Esophagus squamous epithelium (tissue), 5 donors: ENCODE measurements at places on chromosomes 3 and 15.

- no peak for DNase-seq
These were observed 9.2 kb downstream of the LAMP3 start for GRCh38 chr3:183153210-183153950.

DNA sequence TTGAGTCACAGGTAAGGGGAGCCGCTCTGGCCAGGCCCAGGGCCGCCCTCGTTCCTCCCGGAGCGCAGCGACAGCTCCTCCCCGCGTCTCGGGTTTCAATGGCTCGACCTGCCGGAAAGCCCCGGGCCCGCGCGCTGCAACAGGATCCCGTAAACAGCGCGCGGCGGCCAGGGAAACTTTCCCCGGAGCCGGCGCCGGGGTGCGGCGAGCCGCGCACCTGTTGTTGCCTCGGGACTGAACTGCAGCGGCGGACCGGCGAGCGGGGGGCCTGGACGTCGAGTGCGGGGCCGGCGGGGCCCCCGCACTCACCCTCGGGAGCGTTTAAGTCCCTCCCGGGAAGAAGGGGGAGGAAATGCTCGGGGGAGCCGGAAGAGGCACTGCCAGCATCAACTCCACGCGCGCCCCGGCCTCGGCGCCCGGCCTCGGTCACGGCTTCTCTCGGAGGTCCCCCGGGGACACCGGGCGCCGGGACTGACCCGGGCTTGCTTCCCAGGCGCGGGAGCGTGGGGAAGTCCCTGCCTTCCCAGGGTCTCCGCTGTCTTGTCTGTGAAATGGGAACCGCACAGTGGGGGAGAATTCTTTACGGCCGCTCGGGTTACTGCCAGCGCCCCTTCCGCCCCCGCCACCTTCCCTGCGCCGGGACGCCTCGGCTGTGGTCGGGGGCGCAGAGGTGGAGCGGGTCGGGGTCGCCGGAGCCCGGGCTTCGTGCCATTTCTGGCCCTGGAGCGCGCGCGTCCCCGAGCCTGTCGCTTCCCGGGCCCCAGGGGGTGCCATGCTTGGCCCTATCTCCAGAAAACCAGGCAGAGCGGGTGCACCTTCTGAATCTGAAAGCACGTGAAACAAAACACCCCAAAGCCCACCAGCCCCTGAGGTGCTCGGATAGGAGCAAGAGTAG, 7.5 kb upstream of the PGPEP1L start:
- no peak for DNase-seq

GRCh38 chr3:128112357-128112968, 11.1 kb downstream of the RUVBL1 start:
- DNase-seq, result no peak

- no peak for DNase-seq
These were observed 90.7 kb downstream of the CHRD start for GRCh38 chr3:184470551-184470950.

- DNase-seq, result no peak
These were observed 19.4 kb upstream of the IQCF6 start for GRCh38 chr3:51798411-51798963.

DNA sequence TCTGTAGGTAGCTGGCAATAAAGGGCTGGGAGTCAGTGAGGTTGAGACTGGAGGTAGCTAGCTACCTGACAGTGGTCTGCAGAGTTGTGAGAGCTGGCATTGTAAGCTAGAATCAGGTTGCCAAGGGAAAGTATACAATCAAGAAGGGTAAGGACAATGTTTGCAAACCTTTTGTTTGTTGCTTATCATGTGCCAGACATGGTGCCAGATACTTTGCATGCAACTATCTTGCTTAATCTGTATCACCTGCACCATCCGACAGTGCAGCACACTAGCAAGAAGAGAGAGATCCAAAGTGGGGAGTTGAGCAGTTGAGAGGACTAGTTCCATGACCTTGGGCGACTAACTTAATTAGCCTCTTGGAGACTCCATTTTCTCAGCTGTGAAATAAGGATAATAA, 236.4 kb downstream of the PDCD6IP start:
- no peak for DNase-seq

- no peak for DNase-seq
These were observed 3.1 kb downstream of the AP4E1 start for GRCh38 chr15:50911621-50912020.

- DNase-seq, result no peak
These were observed 22.0 kb upstream of the PIGZ start for GRCh38 chr3:196990601-196991007.

DNA sequence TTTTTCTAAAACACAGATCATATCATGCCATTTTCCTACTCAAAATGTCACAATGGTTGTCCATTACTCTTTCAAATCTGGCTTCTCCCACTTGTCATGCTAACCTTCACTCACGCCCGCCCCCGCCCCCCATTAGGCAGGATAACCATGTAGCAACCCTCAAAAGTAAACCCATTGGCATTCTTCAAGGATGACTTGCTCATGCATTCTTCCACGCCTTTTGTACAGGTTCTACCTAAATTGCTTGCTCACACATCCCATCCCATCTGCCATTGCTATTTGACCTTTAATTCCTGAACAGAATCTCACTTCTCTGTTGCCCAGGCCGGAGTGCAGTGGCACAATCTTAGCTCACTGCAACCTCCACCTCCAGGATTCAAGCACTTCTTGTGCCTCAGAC, 389.3 kb downstream of the MCTP2 start:
- DNase-seq, result no peak

GRCh38 chr3:197471221-197472010, 84.4 kb downstream of the BDH1 start:
- DNase-seq, result no peak

- no peak for DNase-seq
These were observed 283.2 kb upstream of the SUCLG2 start for GRCh38 chr3:67937498-67938118.

GRCh38 chr3:130688015-130688688, 58.5 kb downstream of the PIK3R4 start:
- DNase-seq, result no peak

- no peak for DNase-seq
These were observed 45.7 kb downstream of the RLBP1 start for GRCh38 chr15:89175617-89176191.

DNA sequence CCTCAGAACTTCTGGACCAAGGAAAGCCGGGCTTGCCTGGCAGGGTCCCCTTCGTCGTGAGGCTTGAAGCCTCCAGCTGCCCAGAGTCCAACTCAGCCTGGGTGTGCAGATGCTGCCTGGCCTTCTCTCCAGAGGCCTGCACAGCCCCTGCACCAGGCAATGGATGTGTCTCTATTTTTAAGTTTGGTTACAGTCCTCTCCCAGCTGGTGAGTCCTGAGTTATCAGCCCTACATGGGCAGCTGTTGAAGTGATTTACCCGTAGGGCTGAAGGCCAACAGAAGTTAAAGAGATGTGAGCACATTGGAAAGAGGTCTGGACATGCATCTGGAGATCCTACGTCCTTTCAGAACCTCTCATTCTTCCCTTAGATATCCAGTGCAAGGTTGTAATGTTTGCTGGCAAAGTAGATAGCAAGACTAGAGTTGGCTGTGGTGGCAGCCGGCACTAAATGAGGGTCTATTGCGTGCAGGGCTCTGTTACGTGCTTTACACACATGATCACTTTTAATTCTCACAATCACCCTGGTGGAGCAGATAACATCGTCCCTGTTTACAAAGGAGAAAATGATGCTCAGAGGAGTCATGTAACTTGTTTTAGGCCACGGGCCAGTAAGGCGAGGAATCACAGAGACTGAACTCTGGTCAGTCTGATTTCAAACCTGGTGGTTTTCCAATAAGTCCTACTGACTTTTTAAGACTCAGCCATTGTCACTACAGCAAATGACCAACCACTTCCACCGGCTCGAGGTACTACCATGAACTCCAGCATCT, 9.9 kb downstream of the FYCO1 start:
- DNase-seq, result no peak

DNA sequence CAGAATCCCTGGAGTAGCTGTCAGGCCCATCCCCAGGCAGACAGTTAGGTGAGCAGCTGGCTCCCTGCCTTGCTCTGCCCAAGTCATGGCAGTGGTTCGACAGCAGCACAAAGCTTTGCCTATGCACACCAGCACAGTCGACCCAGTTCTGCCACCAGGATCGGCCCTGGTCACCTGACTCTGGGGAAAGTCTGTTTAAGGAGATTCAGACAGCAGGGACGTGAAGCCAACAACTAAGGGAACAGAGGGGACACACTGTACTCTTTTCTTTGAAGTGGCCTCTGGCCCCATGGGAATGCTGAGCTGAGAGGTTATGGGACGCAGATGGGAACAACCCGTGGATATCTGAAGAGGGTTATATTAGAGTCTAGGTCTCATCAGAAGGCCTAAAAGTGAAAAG, 134.8 kb downstream of the CHDH start:
- DNase-seq, result no peak

- DNase-seq, result no peak
These were observed 278.8 kb upstream of the GADL1 start for GRCh38 chr3:31173118-31173718.

DNA sequence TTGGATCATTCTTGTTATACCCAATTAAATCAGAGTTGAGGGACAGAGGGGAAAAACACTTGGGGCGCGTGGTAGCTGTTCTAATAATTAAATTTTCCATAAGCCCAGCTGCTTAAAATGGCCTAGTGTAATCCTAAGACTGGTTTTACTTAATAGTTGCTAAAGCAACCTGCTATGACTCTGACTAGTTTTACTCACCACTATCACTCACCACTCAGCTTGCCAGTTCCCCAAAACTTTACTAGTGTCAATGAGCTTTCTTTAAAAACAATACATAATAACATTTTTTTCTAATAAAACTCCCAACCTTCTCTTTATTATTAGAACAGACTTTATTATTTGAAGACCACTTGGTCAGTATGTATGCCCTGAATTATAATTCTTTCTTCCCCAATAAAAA, 49.6 kb downstream of the ECT2 start:
- no peak for DNase-seq

DNA sequence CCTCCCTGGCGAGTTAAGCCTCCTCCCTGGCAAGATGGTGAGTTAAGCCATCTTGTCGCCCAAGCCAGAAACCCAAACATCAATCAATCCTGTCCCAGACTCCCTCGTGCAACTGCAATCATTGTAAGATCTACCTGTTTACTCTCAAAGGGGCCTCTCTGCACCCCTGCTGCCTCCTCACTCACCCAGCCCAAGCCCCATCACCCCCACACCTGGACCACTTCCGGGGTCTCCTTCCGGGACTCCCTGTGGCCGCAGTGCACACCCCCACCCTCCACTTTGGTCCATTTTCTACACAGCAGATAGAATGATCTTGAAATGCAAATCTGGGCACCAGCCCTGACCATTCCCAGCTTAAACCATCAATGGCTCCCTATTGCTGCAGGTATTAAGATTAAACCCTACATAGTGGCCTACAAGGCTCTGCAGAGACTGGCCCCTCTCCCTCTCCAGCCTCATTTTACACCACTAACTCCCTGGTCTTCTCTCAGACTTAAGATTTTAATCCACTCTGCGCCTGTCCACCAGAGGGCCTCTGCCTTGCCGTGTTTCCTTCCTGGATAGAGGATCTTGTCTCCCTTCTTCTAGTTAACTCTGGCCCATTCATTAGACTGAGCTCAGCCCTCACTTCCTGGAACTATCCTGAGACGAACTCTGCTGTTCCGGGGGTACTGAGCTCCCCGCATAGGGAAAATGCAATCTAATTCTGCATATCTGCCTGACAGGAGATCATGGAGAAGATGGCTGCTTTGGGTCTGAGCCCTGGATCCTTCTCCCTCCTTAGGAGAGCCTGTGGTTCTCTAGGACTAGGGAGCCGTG, 41.9 kb upstream of the SLC6A1 start:
- DNase-seq, result no peak

DNA sequence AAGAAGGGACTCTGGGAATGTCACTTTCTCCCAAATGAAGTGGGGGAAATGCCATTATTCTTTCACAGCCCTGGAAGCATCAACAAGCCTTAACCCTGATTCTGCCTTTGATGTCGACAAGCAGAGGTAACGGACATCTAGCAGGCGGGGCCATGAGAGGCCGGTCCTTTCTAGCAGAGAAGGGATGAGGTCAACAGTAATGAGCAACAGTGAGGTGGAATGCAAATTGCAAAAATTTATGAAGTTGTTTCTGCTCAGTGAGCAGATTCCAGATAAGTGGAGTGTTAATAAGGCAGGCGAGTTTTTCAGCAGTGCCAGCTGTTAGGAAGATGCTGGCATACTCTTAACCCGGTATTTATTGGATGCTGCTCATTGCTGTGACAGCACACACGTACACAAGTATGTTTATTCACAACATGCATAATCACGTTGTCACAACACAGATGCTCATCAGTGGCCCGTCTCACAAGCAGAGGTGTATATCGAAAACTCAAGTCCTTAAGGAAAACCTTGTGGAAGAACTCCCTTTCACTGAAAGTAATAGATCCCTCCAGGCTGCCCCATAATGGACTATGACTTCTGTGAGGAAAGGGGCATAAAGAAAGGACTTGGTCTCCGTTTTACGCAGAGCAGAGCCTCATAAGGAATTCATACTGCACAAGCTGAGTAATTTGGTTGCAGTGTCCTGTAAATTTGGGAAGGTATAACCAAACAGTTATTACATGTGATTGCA, 329.0 kb downstream of the IGSF11 start:
- DNase-seq, result no peak

GRCh38 chr15:28955160-28955992, 69.6 kb downstream of the APBA2 start:
- DNase-seq, result no peak

DNA sequence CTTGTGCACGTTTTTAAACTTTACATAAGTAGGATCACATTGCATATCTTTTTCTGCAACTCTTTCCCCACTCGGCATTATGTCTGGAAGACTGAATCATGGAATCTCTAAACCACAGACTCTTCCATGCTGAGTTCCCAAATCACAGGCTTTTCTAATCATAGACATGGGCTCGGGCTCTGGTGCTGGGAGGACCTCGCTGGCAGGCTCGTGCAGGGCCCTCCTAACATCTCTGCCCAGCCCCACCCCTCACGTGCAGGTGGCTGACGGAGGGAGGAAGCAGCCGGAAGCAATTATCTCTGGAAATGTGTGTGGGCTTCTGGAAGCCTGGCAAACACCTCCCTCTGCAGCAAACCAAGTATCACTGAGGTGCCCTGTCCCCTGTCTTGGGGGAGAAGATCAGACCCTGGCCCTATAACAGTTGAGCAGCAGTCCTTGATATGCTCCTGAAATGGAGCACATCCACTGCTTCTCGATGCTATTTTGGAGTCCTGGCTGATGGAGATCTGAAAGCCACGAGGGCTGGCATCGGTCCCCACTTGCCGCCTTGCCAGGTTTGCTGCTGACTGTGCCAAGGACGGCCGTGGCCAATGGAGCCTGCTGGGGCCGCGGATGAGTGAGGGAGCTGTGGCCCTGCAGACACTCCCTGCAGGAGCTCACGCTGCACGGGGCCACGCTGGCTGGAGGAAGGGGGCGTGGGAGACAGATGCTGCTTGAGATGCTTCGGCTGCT, 4.4 kb upstream of the IQSEC1 start:
- DNase-seq, result no peak
